ENCODE measurements at places on chromosomes 7 and 10.
A peak's percentile ranks its signal among the peaks of the same experiment; 100 is the strongest.

GRCh38 chr10:44070282-44070681 is 314.6 kb downstream of the CXCL12 start:
- no peak for DNase-seq

DNA sequence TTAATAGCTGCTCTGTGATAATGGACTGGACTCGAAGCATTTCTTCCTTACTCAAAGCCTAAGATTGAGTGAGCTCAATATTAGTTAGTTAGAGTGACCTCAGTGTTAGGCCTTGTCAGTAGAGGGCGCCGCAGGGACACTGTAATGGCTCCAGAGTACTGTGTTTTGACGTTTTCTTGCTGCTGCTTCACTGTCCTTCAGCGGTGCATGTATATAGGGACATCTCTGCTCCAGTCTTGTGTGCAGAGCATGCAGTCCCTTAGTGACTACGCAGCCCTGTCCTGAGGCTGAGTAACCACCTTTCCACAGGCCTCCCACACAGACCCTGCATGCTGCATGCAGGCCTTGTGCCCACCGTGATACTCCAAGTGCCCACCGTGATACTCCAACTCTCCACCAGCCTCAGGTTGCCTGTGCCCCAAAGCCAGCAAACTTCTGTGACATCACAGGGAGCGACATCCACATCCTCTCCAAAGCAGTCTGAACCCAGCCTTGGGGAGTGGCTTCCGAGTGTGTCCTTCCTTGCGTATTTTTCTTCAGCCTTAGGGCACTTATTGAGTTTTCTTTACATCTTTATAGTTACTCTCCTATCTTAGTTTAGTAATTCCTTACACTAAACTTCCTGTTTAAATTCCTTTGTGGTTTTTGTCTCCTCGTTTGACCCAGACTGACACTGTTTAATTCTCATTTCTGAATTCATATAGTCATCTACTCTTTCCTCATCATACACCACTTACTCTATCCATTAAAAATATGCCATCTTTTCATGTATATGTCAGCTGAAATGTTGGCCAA is 118.2 kb downstream of the JAZF1 start:
- peak; percentile 24 for DNase-seq

GRCh38 chr10:113030453-113030852 is 80.4 kb downstream of the TCF7L2 start:
- DNase-seq = no peak

GRCh38 chr10:3902054-3902808 is 117.2 kb upstream of the KLF6 start:
- DNase-seq = no peak

- no peak for DNase-seq
Observed at GRCh38 chr7:99243751-99244337, 28.8 kb upstream of the MYH16 start.

DNA sequence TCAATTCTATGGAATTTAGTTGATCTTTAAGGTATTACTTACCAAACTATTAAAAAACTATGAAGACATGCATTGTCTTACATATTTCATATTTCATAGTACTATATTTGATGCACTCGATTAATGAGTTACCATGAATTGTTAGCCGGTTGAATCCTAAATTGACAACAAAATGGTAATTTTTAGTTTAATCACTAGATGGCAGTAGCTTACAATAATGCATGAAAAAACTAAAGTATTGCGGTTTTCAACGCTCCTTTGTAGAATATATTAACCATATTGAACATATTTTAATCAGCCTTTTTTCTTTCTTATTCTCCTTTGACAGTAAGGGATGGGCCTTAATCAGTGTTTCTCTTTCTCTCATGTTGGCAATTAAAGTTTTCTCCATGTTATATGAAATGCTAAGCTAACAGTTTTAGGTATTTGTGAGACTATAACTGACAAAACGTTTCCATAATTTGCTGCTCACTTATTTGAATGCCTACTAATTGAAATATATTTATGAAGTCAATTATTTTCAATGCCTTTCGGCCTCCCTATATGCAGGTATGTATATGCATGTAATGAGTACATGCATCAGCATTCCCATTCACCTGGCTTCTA is 48.5 kb upstream of the ARL4A start:
- DNase-seq = no peak

GRCh38 chr7:126948664-126949063 is 304.1 kb downstream of the GRM8 start:
- DNase-seq = no peak

DNA sequence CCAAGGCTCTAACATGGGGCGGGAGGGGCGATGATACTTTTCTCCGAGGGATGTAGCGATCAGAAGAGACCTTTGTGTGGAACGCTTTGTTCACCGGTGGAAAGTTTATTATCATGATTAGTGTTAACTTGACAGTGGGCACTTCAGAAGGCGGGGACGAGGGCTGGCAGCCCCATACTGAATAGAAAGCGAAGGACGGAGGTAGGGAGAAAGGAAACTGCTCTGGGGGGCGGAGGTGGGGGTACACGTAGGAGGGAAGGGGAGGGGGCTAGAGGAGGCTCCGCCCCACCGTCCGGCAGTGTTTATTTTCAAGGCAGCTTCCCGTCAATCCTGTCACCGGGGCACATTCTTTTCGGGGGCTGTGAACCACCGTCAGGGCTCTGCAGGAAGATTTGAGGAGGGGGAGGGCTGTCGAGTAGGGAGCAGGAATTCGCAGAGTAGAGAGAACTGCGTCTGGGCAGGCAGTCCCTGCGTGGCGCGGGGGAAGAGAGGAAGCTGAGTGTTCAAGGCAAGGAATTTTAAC is 9.4 kb upstream of the NKX2-3 start:
- DNase-seq = no peak

DNA sequence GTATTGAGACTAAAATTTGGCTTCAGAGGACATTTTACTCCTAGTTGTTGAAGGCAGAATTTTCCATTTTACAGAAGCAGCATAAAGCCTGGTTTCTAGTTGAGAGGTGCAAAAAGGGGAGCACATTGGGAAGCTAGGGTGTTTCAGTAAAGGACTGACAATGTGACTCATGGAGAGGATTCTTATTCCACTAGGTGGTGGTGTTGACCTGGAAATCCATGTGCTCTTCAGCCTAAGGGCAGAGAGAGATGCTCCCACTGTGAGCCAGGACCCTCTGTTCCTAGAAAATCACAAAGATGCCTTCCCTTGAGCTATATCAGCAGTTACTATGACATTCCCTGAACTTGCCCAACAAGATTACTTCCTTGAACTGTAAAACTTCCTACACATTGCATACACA is 687.8 kb downstream of the IPMK start:
- no peak for DNase-seq

DNA sequence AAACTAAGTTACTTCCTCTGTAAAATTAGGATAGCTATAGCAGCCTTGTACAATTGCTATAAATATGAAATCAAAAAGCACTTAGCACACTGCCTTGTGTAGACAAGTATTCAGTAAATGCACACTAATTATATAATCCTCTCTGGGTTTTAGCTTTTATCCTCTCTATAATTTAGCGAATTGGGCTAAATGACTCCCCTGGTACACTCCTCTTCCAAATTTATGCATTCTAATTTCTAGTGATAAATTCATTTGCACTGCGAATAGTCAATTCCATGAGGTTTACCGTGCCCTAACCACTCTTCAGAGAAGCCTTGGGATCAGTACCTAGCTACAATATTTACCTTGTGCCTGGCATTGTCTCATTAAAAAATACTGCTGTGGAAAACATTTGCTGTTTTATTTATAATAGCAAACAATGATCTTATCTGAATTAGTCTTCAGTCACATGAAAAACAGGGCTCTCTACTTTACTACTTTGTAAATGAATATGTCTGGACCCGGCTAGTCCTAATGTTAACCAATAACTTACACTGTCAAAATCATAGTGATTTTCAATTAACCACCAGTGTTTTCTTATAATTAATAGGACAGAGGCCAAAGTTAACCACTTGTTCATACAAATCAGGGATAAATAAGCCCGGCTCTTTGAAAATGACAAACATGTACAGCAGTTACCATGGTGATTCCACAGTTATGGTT is 577.9 kb downstream of the IPMK start:
- no peak for DNase-seq
